Stimulated activated CD8-positive, alpha-beta memory T cell treated with anti-CD3 and anti-CD28 coated beads, Interleukin-2, amount 100 ng/mL, for 1 hour (primary cell): ENCODE measurements at places on chromosomes 7 and 10.
A peak's percentile ranks its signal among the peaks of the same experiment; 100 is the strongest.

DNA sequence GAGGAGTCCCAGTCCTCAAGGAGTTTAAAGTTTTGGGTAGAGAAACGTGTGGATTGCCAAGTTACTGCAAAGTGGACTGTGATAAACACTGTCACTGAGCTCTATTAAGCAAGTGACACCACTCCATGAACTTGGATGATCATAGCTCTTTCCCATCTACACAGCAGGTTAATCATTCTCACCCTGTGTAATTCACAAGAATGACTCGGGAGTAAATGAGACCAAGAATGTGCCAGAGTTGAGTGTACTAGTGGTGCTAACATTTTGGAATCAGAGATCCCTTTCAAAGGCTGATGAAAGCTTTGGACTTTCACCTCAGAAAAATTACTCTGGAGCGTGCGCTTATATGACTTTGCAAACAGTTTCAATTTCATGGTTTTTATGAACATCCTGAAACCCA lies 80.8 kb downstream of the RBM20 start:
- DNase-seq = no peak

- DNase-seq = no peak
Measured at GRCh38 chr7:44374007-44374763, 48.8 kb upstream of the CAMK2B start.

- DNase-seq = no peak
Measured at GRCh38 chr7:157657741-157658740, 321.2 kb downstream of the DNAJB6 start.

GRCh38 chr7:155533120-155533826 lies 13.1 kb downstream of the CNPY1 start:
- no peak for DNase-seq

- DNase-seq = no peak
Measured at GRCh38 chr10:33635967-33636515, 301.6 kb upstream of the NRP1 start.

- no peak for DNase-seq
Measured at GRCh38 chr7:83655951-83656556, 7.1 kb upstream of the SEMA3E start.

DNA sequence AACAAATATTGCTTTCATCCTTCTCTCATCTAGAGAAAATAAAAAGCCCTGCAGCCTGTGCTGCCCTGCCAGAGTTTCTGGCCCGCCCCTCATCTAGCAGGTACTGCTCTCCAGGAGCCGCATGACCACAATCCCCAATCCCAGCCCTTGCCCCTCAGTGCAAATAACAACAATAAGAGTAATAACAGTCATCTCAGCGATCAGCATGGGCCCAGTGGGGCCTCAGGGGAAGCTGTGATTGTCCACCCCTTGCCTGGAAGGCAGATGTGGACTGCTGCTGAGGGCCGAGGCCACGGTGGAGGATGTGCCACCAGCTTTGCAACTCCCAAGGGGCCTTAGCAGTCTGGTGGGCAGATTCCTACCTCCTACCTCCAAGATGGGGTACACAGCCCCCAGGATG lies 106.1 kb downstream of the CDH23 start:
- no peak for DNase-seq

- peak; percentile 81 for DNase-seq
Measured at GRCh38 chr10:21533467-21534279, at the start of gene MLLT10. TSS of gene MLLT10 (plus strand) at chr10:21534232. CDS start at chr10:21534645, 413 bp downstream.

GRCh38 chr7:67823345-67823744 lies 826.7 kb downstream of the TYW1 start:
- no peak for DNase-seq
